GM23338 (cell line): ENCODE measurements at places on chromosomes 13 and 19. TPM values are rescaled to one million over a fixed set of nuclear protein-coding genes. Genes with fewer than 3 reads are reported as not detected.

- H3K4me1 ChIP-seq = no peaks in the 10 kb centered on the region
- no peak overlapping the region for H3K4me3 ChIP-seq
- H3K36me3 ChIP-seq = no peaks in the 10 kb centered on the region
- no peak for DNase-seq
These were observed 109.3 kb downstream of the LMO7 start for GRCh38 chr13:75745387-75745786.

- no peak overlapping the region for H3K27ac ChIP-seq
- no peak for DNase-seq
- no peaks in the 10 kb centered on the region for H3K27me3 ChIP-seq
- no peak overlapping the region for H3K4me3 ChIP-seq
- no peaks in the 10 kb centered on the region for H3K4me1 ChIP-seq
- no peaks in the 10 kb centered on the region for H3K36me3 ChIP-seq
These were observed 416.4 kb downstream of the DCT start for GRCh38 chr13:94063096-94063495.

C1QTNF9B gene
- 0.28 and 1.7 TPM in 2 replicates for total RNA-seq

GRCh38 chr13:41006306-41006705 lies 12.8 kb downstream of the ELF1 start:
- H3K27me3 ChIP-seq = no peaks in the 10 kb centered on the region
- H3K4me1 ChIP-seq = peaks cover 20% of the 10 kb centered on the region
- H3K36me3 ChIP-seq = no peaks in the 10 kb centered on the region
- no peak overlapping the region for H3K4me3 ChIP-seq

GRCh38 chr13:37074703-37075102 lies 15.2 kb upstream of the SUPT20H start:
- no peaks in the 10 kb centered on the region for H3K4me1 ChIP-seq
- H3K27ac ChIP-seq = no peak overlapping the region
- H3K4me3 ChIP-seq = no peak overlapping the region
- H3K36me3 ChIP-seq = no peaks in the 10 kb centered on the region
- no peaks in the 10 kb centered on the region for H3K27me3 ChIP-seq
- peak; percentile 48 for DNase-seq

DNA sequence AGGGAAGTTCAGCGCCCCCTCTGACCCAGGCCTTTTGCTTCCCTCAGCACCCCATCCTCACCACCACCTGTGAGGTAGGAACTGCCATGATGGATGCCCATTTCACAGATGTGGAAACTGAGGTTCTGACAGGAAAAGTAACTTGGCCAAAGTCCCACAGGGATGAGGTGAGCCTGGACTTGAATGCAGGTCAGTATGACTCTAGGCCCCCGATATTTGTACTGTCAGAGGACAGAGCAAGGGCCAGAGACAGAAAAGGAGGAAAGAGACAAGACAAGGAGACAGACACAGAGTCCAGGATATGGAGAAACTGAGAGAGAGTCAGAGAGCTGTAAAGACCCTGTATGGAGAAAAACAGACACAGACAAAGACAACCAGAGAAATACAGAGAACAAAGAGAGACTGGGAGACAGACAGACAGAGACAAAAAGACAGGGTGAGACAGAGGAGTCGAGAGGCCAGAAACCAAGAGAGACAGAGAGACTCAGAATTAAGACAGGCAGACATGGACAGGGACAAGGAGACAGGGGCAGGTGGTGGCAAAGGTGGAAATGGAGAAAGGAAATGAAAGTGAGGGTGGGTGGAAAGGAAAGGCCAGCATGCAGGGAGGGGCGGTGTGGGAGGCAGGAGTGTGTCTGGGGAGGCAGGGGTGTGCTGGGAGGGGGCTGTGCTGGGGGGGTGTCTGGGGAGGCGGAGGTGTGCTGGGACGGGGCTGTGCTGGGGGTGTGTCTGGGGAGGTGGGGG lies 5.0 kb downstream of the ERFL start:
- no peak for DNase-seq
- H3K36me3 ChIP-seq = no peaks in the 10 kb centered on the region
- H3K27ac ChIP-seq = no peak overlapping the region
- H3K4me3 ChIP-seq = no peak overlapping the region

FIZ1 gene
- 10.1 and 12.6 TPM in 2 replicates for total RNA-seq

DNA sequence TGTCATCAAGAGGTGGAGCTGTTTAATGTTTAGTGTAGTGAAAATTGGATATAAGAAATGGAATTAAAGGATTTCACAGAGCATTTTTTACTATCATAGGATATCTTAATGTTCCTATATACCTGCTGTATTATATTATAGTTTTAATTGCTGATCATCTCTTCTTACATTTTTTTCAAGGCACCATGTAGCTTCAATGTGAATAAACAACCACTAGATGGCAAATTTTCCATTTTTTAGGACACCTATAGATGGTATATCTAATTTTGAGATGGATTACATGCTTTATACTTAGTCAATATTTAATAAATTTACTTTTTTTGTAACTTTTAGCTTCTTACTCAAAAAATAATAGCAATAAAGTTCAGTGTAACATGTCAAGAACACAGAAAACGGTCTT lies 9.0 kb upstream of the ATXN8OS start:
- no peaks in the 10 kb centered on the region for H3K27me3 ChIP-seq
- H3K36me3 ChIP-seq = no peaks in the 10 kb centered on the region
- DNase-seq = peak; percentile 23
- no peaks in the 10 kb centered on the region for H3K4me1 ChIP-seq
- H3K27ac ChIP-seq = no peak overlapping the region

- H3K27ac ChIP-seq = no peak overlapping the region
- no peak for DNase-seq
- no peaks in the 10 kb centered on the region for H3K4me1 ChIP-seq
These were observed 191.3 kb downstream of the STK24 start for GRCh38 chr13:98385606-98386005.

- no peak for DNase-seq
- no peaks in the 10 kb centered on the region for H3K27me3 ChIP-seq
- H3K36me3 ChIP-seq = no peaks in the 10 kb centered on the region
- H3K4me3 ChIP-seq = no peak overlapping the region
- H3K4me1 ChIP-seq = peaks cover 7% of the 10 kb centered on the region
- H3K27ac ChIP-seq = no peak overlapping the region
These were observed 88.5 kb downstream of the LRCH1 start for GRCh38 chr13:46641274-46642081.

GRCh38 chr13:70884196-70884595 lies 775.9 kb upstream of the KLHL1 start:
- no peak overlapping the region for H3K4me3 ChIP-seq
- H3K27me3 ChIP-seq = no peaks in the 10 kb centered on the region
- no peaks in the 10 kb centered on the region for H3K4me1 ChIP-seq
- peak; percentile 4 for DNase-seq
- H3K36me3 ChIP-seq = peaks cover 5% of the 10 kb centered on the region; the same call in 1 of the 2 replicates
- H3K27ac ChIP-seq = no peak overlapping the region

DNA sequence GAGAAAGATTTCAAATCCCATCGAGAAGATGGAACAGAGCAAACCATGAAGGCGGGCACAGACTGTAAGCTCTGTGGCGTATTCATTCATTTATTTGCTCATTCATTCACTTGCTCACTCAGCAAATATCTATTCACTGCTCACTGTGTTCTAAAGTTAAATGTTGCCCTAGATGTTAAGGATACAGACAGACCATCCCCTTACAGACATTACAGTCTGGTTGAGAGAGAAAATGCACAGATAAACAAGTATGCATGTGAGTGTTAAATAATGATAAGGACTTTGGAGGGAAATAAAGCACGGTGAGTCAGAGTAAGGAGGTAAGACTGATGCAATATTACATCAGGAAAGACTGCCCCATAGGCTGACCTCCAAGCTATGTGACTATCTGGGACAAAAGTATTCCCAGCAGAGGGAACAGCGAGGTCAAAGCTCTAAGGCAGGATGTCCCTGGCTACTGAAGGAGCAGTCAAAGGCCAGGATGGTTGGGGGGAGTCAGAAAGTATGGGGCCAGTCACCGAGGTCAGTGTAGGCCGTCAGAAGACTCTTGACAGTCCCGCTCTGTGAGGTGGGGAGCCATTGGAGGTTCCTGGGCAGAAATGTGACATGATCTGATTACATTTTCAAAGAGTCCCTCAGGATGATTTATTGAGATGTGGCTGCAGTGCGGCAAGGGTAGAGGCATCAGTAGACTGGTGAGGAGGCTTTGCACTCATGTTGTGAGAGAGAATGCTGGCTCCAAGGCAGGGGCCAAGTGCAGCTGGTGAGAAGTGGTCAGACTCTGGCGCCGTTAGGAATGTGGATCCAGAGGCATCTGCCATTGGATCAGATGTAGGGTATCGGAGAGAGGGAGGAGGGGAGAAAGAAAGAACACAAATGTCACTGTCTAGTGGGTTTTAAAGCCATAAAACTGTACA lies 37.9 kb downstream of the MBNL2 start:
- H3K27me3 ChIP-seq = no peaks in the 10 kb centered on the region
- H3K4me1 ChIP-seq = peaks cover 30% of the 10 kb centered on the region
- no peak overlapping the region for H3K4me3 ChIP-seq

AMER2 gene
- 0.62 and 0.76 TPM in 2 replicates for total RNA-seq

RUBCNL gene
- 4.2 and 5.9 TPM in 2 replicates for total RNA-seq

ZNF763 gene
- 0.87 and 2.2 TPM in 2 replicates for total RNA-seq

CCDC70 gene
- not detected in 2 replicates for total RNA-seq

- no peaks in the 10 kb centered on the region for H3K36me3 ChIP-seq
- no peak overlapping the region for H3K27ac ChIP-seq
- H3K27me3 ChIP-seq = peaks cover 86% of the 10 kb centered on the region
- peaks cover 41% of the 10 kb centered on the region for H3K4me1 ChIP-seq
These were observed 118.2 kb downstream of the KCNRG start for GRCh38 chr13:50133358-50133953.

NCR1 gene
- 0.78 and 2.0 TPM in 2 replicates for total RNA-seq

ONECUT3 gene
- total RNA-seq = not detected in 2 replicates

ZC3H13 gene
- total RNA-seq = 25.6 and 39.6 TPM in 2 replicates

DNA sequence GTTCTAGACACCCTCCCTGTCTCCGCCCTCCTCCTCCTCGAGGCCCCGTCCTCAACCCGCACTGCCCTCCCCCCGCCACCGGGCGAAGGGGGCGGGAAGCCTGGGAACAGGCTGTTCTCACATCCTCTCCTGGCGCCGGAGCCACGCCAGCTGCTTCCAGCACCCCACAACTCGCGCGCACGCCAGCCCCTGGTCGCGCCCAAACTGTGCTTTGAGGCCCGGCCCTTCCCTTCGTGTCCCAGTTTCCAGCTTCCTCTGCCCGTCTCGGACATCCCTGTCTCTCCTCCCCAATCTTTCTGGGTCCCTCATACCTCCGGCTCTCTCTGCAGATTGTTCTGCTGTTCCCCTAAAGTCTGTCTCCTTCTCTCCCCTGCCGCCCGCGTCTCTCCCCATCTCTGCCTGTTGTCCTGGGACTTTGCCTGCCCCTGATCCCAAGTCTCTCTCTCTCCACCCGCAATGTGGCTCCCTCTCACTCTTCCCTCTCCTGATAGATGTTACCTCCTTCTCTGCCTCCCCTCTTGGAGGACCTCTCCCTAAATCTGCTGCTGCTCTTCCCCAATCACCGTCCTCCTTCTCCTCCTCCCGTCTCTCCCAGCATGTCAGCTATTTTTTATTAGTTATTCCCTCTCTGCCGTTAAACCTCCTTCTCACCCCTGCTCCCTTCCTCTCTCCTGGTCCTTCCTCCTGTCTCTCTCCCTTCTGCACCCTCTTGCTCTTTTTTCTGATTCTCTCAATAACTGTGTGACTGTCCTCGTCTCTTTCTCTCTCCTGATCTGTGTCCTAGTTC lies 14.2 kb downstream of the DPF1 start:
- H3K27me3 ChIP-seq = no peaks in the 10 kb centered on the region
- peak overlapping the region; percentile 77 for H3K27ac ChIP-seq
- peaks cover 14% of the 10 kb centered on the region for H3K4me1 ChIP-seq
- DNase-seq = peak; percentile 82
- H3K36me3 ChIP-seq = no peaks in the 10 kb centered on the region

DNA sequence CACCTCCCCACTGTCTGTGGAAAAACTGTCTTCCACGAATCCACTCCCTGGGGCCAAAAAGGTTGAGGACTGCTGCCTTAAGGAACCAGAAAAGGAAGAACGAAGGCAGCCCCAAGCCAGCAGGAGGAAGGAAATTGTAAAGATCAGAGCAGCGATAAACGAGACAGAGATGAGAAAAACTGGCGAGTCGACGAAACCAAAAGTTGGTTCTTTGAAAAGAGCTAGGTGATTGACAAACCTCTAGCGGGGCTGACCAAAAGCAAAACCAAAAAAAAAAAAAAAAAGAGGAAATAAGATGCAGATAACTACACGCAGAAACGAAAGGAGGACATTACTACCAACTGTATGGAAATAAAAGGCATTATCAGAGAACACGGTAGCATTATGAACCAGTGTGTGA lies 76.9 kb downstream of the GADD45B start:
- no peaks in the 10 kb centered on the region for H3K4me1 ChIP-seq
- H3K27me3 ChIP-seq = no peaks in the 10 kb centered on the region
- H3K27ac ChIP-seq = peak overlapping the region; percentile 42; the same call in 1 of the 2 replicates
- DNase-seq = no peak
- H3K4me3 ChIP-seq = no peak overlapping the region

PEAK3 gene
- total RNA-seq = not detected in 2 replicates

MISP3 gene
- 1.9 and 7.8 TPM in 2 replicates for total RNA-seq

GRCh38 chr19:1455002-1455335 lies 5.0 kb downstream of the APC2 start:
- no peak for DNase-seq
- H3K4me3 ChIP-seq = peak overlapping the region; percentile 58
- H3K27me3 ChIP-seq = peaks cover 11% of the 10 kb centered on the region
- H3K27ac ChIP-seq = no peak overlapping the region
- H3K4me1 ChIP-seq = peaks cover 13% of the 10 kb centered on the region; the same call in 1 of the 2 replicates

RDH8 gene
- total RNA-seq = not detected in 2 replicates

DNA sequence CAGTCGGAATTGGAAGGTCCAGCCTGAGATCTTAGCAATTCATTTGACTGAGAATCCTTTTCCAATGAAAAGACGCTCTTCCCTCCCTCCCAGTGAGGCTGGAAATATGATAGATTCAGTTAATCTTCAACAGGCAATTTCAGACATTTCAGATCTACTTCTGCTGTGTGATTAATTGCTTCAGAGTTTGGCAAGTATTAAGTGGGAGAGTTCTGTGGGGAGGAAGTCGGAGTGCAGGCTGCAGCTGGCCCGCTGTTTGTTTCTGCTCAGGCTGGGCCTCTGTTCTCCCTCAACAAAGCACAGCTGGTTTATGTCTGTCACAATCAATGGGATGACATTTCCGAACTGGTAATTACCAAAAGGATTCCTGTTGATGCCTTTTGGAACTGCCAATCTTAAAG lies 178.2 kb downstream of the NDFIP2 start:
- DNase-seq = peak; percentile 10
- H3K27me3 ChIP-seq = no peaks in the 10 kb centered on the region
- no peaks in the 10 kb centered on the region for H3K36me3 ChIP-seq

DNA sequence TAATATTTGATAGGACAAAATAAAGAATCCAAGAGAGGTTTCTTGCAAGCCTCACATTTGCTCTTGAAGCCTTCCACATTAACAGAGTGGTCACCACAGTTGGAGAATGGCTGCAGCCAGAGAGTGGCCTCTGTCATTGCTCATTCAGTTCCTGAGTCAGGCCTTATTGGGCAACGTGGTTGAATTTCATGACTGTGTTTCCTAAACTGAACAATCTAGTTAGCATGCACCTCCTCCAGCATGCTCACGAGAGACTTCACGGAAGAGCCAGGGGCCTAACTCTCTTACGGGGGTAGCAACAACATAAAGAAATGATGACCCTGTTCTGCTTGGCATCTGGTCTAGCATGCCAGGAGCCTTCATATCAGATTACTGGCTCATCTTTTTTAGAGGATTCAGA lies 9.6 kb upstream of the UBL3 start:
- no peak for DNase-seq
- H3K27me3 ChIP-seq = no peaks in the 10 kb centered on the region
- H3K27ac ChIP-seq = no peak overlapping the region
- no peaks in the 10 kb centered on the region for H3K36me3 ChIP-seq
- H3K4me3 ChIP-seq = no peak overlapping the region

GRCh38 chr13:34620862-34621261 lies 321.2 kb upstream of the NBEA start:
- no peak for DNase-seq
- H3K27ac ChIP-seq = no peak overlapping the region
- H3K4me1 ChIP-seq = peaks cover 15% of the 10 kb centered on the region
- no peaks in the 10 kb centered on the region for H3K27me3 ChIP-seq

CLEC17A gene
- total RNA-seq = 0.17 TPM in 1 of 2 replicates, not detected in the other
